ENCODE measurements at places on chromosomes 2 and 18.

DNA sequence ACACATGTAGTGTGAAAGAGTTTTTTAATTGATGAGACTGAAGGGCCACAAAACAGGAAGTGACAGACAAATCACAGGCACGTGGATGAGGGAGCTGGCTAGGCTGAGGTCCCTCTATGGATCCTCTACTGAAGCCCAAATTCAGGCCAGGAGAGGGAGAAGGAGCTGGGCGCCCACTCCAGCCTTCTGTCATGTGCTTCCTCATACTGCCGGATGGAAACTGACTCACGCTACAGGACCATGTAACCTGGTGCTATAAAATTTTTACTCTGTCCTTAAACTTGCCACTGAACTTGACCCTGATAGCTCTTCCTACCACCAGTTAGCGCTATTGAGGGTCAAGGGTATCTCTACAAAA, 31.3 kb downstream of the PSTPIP2 start:
- H3K27ac ChIP-seq, result no peak overlapping the region
- H3K4me1 ChIP-seq, result no peaks in the 10 kb centered on the region
- DNase-seq, result no peak
- no peaks in the 10 kb centered on the region for H3K36me3 ChIP-seq
- no peak overlapping the region for H3K4me3 ChIP-seq

DNA sequence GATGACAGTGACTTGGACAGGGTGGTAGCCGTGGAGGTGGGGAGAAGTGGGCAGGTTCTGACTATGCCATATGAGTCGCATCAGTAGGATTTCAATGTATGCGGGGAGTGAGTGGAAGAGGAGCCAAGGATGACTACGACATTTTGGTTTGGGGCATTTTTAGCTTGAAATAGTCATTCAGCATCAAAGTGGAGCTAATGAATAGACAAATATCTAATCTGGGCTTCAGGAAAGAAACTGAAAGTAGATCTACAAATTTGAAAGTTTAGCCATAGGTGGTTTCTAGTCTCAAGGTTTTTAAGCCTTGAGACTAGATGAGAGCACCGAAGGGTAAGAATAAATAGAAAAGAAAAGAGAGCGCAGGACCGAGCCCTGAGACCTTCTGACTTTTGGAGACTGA, 58.3 kb downstream of the FEZ2 start:
- peaks cover 19% of the 10 kb centered on the region for H3K4me1 ChIP-seq
- no peak overlapping the region for H3K4me3 ChIP-seq
- peak overlapping the region; percentile 22 for H3K27ac ChIP-seq
- peaks cover 87% of the 10 kb centered on the region for H3K36me3 ChIP-seq

DNA sequence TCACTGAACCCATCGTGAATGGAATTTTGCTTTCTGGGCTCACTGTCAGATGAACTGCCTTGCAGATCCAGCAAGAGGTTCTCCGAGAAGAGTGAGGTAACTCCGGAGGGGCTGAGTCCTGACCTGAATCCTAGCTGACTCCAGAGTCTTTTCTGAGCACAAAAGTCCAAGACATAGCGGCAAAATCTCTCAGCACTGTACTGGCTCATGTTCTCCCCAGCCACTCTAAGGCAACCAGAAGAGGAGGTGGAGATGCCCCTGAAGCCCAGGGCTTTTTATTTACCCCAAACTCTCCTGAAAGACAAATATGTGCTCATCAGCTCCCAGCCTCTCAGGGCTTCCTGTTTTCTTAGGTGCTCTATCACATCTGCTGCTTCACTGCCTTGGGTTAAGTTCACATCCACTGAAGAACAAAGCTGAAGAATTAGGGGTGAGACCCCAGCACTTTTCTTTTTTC, 221.8 kb downstream of the MREG start:
- DNase-seq, result no peak
- no peaks in the 10 kb centered on the region for H3K27me3 ChIP-seq
- H3K27ac ChIP-seq, result no peak overlapping the region
- no peaks in the 10 kb centered on the region for H3K36me3 ChIP-seq
- H3K4me1 ChIP-seq, result no peaks in the 10 kb centered on the region

DNA sequence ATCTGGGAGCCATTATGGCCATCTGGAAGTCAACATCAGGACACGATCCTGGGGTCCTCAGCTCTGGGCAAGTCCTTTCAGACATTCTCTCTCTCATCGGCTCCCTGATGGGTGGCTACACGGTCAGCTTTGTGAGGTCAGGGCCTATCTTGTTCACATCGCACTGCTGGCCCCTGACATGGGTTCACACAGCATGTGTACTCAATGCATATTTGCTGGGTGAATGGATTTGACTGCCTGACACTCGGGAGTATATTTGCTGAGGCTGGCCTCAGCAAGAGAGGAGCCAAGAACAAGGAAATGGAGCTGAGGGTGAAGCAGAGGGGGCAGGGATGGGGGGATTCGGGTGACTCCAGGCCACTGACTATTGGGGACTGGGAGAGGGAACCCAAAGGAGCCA, 50.5 kb downstream of the SLC4A5 start:
- H3K36me3 ChIP-seq, result no peaks in the 10 kb centered on the region
- H3K4me1 ChIP-seq, result no peaks in the 10 kb centered on the region
- no peak overlapping the region for H3K27ac ChIP-seq
- H3K4me3 ChIP-seq, result no peak overlapping the region
- no peak for DNase-seq
- no peaks in the 10 kb centered on the region for H3K27me3 ChIP-seq

DNA sequence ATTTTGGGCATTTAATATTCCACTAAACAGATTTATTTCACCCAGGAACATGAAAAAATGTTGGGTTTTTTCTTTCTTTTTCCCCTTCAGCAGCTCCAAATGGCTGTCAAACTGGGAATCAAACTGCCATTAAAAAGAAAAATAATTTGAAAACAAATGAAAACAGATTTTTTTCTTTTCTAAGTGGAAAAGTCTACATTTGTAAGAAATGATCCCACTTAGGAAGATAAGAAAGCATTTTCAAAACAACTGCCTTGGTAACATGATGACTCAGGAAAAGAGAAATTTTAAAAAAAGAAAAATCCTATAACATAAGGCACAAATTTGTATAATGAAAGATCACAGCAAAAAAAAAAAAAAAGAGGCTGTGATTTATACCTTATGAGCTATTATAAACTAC, 20.0 kb downstream of the ZNF521 start:
- H3K27ac ChIP-seq, result no peak overlapping the region
- peaks cover 3% of the 10 kb centered on the region for H3K4me1 ChIP-seq
- H3K36me3 ChIP-seq, result no peaks in the 10 kb centered on the region
- H3K4me3 ChIP-seq, result no peak overlapping the region
- no peak for DNase-seq

- DNase-seq, result no peak
- H3K27me3 ChIP-seq, result no peaks in the 10 kb centered on the region
- no peaks in the 10 kb centered on the region for H3K36me3 ChIP-seq
- no peak overlapping the region for H3K4me3 ChIP-seq
- H3K4me1 ChIP-seq, result no peaks in the 10 kb centered on the region
- H3K27ac ChIP-seq, result no peak overlapping the region
These were observed 71.8 kb downstream of the B3GNT2 start for GRCh38 chr2:62267696-62268095.

DNA sequence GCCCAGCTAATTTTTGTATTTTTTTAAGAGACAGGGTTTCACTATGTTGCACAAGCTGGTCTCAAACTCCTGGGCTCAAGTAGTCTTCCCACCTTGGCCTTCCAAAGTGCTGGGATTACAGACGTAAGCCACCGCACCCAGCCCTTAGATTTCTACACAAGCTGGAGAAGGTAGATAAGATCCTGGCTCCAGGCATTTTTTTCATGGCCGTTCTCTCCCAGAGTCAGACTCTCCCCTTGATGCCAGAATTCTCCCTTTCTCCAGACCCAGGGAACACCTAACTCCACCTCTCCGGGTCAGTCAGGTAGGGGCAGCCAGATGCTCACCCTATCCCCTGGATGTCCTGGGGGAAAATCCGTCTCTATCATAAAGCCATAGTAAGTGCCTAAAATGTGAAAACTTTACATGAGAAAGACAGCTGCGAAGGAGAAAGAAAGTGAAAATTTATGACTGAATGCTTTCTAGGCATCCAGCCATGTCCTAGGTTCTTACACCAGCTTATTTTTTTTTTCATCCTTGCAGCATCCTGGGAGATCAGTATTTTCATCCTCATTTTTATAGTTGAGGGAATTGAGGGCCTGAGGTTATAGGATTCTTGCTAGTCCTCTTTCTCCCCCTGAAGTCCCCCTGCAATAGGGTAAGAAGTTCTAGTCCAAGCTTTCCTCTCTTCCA, 16.3 kb downstream of the SIX3 start:
- no peaks in the 10 kb centered on the region for H3K36me3 ChIP-seq
- no peaks in the 10 kb centered on the region for H3K27me3 ChIP-seq
- H3K4me3 ChIP-seq, result no peak overlapping the region
- peaks cover 21% of the 10 kb centered on the region for H3K4me1 ChIP-seq

Data from tibial artery (tissue), 4 donors.